ENCODE measurements at places on chromosomes 1 and 21.

- DNase-seq, result no peak
These were observed 65.5 kb upstream of the WNT4 start for GRCh38 chr1:22208268-22208972.

GRCh38 chr1:75092141-75092540 is 42.0 kb upstream of the LHX8 start:
- DNase-seq, result no peak

- DNase-seq, result peak; percentile 76
These were observed 7.2 kb downstream of the ZDHHC18 start for GRCh38 chr1:26833432-26834405.

- no peak for DNase-seq
These were observed 60.7 kb upstream of the GOLT1A start for GRCh38 chr1:204274446-204274845.

All from stimulated activated CD4-positive, alpha-beta T cell treated with anti-CD3 and anti-CD28 coated beads, TNF-alpha, amount 100 ng/mL, for 1 hour (primary cell).